ENCODE measurements at places on chromosomes 1 and 21.

- no peak for DNase-seq
Observed at GRCh38 chr1:177629526-177629925, 340.3 kb downstream of the SEC16B start.

DNA sequence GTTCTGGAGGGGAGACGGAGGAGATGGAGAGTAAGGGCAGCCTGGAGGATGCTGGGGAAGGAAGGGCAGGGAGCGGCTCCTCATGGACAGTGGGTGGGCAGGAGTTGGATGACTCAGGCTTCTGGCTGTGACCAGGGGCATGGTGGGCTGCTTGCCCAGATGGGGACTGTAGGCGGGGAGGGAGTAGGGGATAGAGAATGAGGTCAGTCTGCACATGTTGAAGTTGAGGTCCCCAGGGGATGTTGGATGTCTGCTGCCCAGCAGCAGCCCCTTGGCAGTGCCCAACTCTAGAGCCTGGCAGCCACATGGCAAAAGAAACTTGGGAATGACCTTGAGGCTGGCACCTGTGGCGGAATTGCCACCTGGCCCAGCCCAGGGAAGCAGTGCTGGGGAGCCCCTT is 6.4 kb downstream of the SELENON start:
- no peak for DNase-seq

GRCh38 chr1:174204697-174205308 is 45.5 kb downstream of the RABGAP1L start:
- no peak for DNase-seq

GRCh38 chr21:25709684-25710265 is 24.9 kb downstream of the ATP5PF start:
- no peak for DNase-seq

DNA sequence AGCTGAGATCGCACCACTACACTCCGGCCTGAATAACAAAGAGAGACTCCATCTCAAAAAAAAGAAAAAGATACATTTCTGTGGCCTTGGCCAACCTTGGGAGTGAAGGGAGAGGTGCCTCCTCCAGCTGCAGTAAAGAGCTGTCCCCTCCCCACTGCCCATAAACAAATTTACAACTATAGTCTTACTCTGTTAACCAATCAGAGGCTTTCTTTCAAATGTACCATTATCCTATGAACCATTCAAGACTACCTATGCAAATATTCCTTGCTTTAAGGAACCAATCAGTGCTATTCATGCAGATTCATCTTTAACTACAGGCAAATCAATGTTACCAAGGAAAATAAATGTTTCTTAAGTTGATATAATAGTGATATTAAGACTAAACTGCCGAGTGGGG is 1.0 kb downstream of the CELA2B start:
- no peak for DNase-seq

- no peak for DNase-seq
Observed at GRCh38 chr1:155931332-155932038, 2.7 kb downstream of the KHDC4 start.

DNA sequence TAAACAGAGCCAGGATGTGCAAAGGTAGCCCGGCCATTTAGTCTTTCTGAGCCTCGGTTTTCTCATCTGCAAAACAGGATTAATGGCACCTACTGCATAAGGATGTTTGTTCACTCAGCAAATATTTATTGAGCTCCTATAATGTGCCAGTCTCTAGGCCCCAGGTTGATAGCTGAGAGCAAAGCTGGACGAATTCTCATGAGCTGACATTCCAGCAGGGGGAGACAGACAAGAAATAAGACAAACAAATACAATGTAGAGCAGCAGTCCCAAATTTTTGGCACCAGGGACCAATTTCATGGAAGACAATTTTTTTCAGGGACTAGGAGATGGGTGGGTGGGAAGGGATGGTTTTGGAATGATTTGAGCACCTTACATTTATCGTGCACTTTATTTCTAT is 74.3 kb upstream of the PAX7 start:
- DNase-seq, result no peak

DNA sequence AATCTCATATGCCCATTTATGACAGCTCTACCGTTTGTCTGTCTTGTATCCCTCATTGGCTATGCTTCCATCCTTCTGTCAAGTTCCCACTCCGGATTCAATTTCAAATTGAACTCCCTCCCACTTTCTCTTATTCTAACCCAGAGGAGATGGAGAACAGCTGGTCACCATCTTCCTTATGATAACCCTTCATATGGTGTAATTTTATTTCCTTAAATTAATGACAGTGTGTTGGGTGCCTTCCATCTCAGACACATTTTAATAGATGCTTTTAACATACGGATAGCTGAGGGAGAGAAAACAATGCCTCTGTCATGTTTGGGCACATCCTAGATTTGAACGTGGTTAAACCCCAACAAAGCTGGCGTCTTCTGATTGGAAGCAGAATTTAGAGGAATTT is 103.0 kb upstream of the PLXNA2 start:
- DNase-seq, result no peak

Data from stimulated activated CD8-positive, alpha-beta memory T cell treated with anti-CD3 and anti-CD28 coated beads, Interleukin-4, amount 100 ng/mL, for 48 hours (primary cell).